ENCODE measurements at places on chromosomes 5 and 9.

DNA sequence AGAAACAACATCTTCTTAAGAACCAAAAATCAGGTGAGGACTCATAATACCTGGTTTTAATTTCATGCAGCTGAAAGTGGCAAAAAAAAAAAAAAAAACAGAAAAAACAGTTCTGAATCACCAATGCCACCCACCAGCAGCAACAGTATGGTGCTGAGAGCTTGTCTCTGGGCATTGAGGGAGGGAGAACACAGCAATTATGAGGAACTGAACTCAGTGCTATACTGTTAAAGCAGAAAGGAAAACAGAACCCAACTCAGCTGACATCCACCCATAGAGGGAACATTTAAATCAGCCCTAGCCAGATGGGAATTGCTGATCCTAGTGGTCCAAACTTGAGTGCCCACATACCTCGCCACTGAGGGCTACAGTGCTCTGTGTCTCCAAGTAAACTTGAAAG lies 657.9 kb downstream of the ACTL7B start:
- no peak for DNase-seq

DNA sequence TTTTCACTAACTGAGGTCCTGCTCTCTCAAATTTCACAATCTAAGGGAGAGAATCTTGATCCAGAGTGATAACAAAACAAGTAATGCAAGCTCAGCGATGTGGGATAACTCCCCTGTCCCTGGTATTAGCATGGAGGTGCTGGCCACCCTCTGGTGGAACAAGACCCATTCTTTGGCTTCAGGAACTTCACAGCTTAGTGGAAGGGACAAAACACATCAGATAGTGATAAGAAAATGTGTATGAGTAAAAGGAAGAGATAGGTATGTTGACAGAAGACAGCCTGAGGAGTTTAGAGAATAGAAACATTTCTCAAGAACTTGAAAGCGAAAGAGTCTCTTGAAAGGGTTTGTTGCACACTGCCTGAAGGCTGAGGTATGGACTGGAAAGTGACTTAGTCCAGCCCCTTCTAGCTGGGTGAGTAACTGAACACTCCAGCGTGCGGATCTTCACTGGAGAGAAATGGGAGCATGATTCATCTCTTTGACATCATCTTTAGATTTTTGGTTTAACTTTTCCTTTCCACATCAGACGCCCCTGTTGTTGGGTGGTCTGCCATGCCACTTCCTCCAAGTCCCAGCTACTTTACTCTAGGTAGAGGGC lies 25.4 kb upstream of the ZSWIM6 start:
- no peak for DNase-seq

DNA sequence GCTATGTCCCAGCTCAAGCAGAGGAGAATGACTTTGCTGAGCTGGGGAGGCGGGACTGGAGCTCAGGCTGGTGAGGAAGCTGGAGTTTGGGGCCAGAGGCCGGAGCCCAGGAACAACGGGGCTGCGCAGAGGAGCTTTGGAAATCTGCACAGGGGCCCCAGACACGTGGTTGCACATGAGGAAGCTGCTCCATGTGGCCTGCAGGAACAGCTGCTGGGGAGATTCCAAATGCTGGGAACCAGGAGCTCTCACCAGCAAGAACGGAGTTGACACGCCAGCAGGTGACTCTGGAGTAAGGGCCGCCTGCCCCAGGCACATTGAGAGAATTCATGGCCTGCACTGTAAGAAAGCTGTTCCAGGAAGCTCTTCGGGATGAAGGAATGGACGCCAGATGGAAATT lies 91.0 kb downstream of the OLFM1 start:
- no peak for DNase-seq

GRCh38 chr5:173454361-173454735 lies 126.1 kb upstream of the STC2 start:
- no peak for DNase-seq

- DNase-seq: no peak
Observed at GRCh38 chr5:171693412-171693811, 92.2 kb upstream of the SMIM23 start.

- DNase-seq: no peak
Observed at GRCh38 chr5:139494256-139494655, 11.7 kb upstream of the STING1 start.

- DNase-seq: no peak
Observed at GRCh38 chr9:114039484-114039883, 38.6 kb downstream of the AMBP start.

DNA sequence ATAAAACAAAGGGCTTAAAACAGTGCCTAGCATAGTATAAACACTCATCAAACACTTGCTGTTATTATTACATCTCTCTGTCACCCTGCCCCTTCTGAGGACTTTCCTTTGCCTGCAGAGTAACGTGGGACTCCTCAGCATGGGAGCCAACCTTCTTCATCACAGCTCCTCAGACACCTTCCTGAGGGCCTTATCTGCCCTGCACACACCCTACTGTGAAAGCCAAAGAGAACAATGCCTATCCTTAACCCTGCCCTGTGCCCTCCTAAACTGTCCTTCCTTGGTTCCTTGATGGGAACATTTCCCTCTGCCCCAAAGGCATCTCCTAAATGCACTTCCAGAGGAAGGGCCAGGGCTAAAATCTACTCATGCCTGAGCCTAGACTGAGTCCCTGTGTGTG lies 20.6 kb upstream of the HAND1 start:
- no peak for DNase-seq

- DNase-seq: no peak
Observed at GRCh38 chr9:120443489-120443888, 136.5 kb downstream of the CDK5RAP2 start.

- DNase-seq: no peak
Observed at GRCh38 chr5:60688980-60689379, 11.0 kb downstream of the DEPDC1B start.

- DNase-seq: peak; percentile 63
Observed at GRCh38 chr9:98848450-98849149, 41.1 kb downstream of the GALNT12 start.

DNA sequence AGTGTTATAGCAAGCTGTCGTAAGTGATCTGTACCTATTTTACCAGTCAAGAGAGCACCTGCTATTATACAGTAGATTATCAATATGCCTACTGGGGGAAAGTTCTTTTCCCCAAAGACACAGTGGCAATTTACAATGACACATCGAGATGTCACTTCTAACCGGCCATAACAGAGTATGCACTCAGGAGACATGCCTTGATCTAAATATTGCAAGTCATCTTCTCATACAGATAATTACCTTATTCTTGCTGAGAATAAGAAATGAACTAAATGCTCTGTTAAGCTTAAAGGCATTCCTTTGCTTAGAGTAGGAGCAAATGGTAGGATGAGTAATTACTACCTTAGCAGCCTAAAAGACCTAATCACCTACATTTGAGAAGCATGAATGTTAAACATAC lies 71.6 kb downstream of the PKD2L2 start:
- no peak for DNase-seq

DNA sequence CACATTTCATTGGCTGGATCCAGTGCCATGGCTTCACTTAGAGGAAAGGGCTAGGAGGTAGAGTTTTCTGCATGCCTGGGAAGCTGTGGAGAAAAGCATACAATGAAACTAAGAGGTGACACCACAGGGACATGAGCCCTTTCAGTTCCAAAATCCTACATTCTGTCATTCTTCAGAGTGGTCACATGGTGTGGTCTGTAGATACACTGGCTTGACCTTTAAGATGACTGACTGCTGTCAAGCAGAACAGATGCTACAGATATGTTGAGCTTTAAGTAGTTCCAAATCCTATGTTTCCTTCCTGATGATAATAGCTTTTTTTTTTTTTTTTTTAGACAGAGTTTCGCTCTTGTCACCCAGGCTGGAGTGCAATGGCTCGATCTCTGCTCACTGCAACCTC lies 26.2 kb downstream of the DMRT3 start:
- no peak for DNase-seq

DNA sequence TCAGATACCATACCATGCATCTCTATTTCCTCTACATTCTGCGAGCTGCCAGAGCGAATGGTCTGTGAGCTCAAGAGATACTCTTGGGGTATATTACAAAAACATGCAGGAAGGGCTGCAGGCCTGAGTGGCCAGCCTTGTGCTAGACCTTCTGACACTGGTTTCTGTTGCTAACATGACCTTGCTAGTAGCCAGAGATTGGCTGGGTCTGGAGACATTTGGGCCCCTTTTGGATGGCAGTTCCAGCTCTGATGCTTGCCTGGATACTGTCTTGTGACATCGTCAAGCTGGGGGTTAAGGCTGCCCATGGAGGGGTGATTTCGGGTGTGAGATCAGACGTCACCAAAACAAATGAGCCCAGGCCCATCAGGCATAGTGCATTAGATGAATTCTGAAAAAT lies 56.1 kb upstream of the FSTL4 start:
- DNase-seq: no peak

DNA sequence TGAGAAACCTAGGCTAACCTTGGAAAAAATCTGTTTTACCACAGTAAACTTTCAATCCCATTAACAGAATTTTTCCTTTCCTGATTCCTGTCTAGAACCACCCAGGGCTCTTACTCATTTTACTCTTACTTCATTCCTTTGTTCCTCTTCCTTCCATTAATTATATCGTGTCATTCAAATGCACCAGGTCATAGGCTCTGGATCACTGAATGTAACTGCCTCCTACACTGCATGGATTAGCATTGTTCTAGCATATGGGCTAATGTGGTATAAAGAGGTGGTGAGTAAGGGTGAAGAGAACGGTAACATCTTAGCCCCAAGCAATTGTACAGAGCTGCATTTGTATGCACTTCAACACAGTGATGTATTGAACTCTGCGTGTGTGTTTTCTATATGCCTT lies 49.5 kb upstream of the SPINK5 start:
- DNase-seq: no peak

DNA sequence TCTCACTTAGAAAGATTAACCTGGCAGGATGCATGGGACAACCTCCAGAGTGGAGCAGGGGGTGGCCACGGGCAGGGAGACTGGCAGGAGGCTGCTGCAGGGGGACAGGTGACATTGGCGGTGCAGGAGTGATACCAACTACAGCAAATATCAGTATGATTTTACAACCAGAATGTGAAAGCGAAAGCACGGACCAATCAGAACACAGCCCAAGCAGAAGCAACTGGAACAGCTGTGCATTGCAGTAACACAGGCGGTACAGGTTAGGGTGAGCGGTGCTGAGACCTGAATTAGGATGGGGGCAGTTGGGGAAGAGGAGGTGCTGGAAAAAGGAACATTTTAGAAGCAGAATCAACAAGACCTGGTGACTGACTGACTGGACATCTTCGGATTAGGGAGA lies 29.3 kb downstream of the POLR1E start:
- DNase-seq: no peak

- DNase-seq: no peak
Observed at GRCh38 chr9:93818827-93819472, 136.2 kb downstream of the BARX1 start.

DNA sequence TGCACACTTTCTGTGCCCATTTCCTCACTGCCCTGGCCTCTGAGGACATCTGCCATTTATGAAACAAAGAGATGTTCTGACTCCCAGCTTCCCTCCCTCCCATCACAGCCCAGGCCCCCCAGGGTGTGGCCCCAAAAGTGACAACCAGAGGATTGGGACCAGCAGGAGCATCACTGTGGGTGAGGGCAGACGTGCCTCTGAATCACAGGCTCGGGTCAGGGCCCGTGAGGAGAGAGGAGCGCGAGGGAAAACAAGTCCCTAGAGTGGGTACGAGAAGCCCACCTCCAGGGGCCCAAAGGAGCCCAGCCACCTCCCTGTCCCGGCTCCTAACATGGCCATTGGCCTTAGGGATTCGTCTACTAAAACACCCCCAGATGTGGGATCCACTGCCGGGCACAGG lies 138.0 kb upstream of the FSTL4 start:
- no peak for DNase-seq

DNA sequence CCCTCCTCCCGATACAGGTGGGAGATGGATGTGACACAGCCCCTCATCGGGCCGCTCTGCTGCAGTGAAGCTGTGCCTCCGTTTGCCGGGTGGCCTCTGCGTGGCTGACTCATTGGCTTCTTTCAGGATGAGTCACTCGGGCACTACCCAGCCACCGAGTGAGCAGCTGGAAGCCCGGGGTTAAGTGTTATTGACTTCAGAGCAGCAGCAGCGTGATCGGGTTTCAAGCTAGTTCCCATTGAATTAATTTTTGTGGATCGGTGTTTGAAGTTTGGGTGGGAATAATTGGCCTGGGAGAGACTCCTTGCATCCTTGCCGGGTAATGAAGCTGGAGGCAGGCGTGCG lies 266.4 kb upstream of the IRX4 start:
- no peak for DNase-seq

- DNase-seq: peak; percentile 60
Observed at GRCh38 chr5:55994495-55994997, at the start of gene IL6ST. Gene IL6ST (minus strand): TSS chr5:55994963. CDS start chr5:55976278, 18,685 bp downstream.

GRCh38 chr5:170495825-170496661 lies 7.8 kb upstream of the KCNIP1 start:
- DNase-seq: no peak

DNA sequence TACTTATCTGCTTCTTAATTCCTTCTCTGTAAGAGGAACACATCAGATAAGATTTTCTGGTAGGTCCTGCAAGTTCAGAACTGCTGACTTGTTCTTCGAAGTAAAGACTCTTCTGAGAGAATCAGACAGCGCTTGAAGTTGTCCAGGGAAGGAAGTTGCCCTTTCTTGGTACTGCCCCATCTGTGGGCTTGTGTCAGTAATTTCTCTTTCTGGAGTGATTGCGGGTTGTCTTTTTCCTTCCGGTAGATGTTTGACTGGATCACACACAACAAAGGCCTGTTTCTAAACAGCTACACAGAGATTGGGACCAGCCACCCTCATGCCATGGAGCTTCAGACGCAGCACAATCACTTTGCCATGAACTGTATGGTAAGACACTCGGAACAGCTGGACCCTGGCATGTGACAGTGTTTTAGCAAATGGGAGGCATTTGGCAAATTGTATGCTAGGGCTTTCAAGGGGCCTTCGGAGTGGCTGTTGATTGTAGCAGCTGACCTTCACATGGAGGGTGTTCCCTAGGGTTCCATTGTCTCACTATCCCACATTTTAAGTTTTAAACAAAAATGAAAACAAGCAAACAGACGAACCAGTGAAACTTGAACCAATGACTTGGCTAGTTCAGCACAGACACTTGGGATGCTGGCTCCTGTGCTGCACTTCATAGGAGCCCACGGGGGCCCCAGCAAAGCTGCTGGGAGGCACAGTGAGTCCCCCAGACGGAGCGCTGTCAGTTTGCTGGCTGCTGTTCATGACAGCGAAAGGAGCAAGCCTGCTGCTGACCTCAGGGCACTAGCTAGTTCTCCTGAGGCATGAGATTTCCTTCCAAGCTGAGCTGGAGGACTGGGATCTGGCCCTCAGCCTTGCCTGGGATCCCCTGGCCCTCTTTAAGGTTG lies 149.9 kb downstream of the TRIO start:
- no peak for DNase-seq
